ENCODE measurements at places on chromosomes 4 and X. TPM values are rescaled to one million over a fixed set of nuclear protein-coding genes. Genes with fewer than 3 reads are reported as not detected.

GRCh38 chr4:6886886-6887285 is 22.7 kb upstream of the TBC1D14 start:
- DNase-seq: no peak
- H3K27me3 ChIP-seq: no peaks in the 10 kb centered on the region
- H3K4me1 ChIP-seq: peaks cover 30% of the 10 kb centered on the region
- peaks cover 10% of the 10 kb centered on the region for H3K36me3 ChIP-seq
- no peak overlapping the region for H3K27ac ChIP-seq

DNA sequence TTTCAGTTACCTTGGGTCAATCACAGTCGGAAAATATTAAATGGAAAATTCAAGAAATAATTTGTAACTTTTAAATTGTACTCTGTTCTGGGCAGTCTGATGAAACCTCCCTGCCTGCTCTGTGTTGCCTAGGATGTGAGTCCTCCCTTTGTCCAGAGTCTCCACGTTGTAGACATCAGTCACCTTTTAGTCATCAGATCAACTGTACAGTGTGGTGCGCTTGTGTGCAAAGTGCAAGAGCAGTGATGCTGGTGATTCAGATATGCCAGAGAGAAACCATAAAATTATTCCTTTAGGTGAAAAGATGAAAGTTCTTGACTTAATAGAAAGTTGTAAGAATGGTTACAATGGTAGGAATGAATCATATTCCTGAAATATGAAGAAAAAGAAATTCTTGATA is 1.4 kb downstream of the SPATA4 start:
- no peak for DNase-seq
- H3K36me3 ChIP-seq: no peaks in the 10 kb centered on the region
- no peak overlapping the region for H3K4me3 ChIP-seq
- peak overlapping the region; percentile 11 for H3K27ac ChIP-seq
- no peaks in the 10 kb centered on the region for H3K27me3 ChIP-seq

- no peak overlapping the region for H3K4me3 ChIP-seq
- H3K36me3 ChIP-seq: no peaks in the 10 kb centered on the region
- H3K27ac ChIP-seq: no peak overlapping the region
- peaks cover 9% of the 10 kb centered on the region for H3K4me1 ChIP-seq
Measured at GRCh38 chrX:115462406-115462805, 98.6 kb upstream of the PLS3 start.

DNA sequence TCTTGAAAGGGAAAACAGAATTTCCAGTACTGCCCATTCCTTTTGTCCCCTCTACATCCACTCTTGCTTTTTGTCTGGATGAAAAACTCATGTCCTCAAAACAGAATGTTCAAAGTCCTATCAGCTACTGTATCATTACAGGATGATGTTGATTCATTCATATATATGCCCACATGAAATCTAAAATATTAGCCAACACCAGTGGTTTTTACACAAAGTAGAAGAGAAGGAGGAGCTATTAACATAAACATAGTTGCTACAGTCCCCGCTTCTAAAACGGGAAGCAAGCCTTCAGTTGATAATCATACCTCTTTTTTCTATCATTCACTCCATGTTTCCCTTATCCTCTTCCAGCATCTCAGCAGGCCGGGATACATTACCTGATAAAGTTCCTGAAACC is 7.7 kb upstream of the THOC2 start:
- DNase-seq: no peak
- H3K4me3 ChIP-seq: no peak overlapping the region
- H3K27ac ChIP-seq: no peak overlapping the region
- no peaks in the 10 kb centered on the region for H3K36me3 ChIP-seq
- H3K4me1 ChIP-seq: peaks cover 5% of the 10 kb centered on the region
- H3K27me3 ChIP-seq: no peaks in the 10 kb centered on the region

- H3K27ac ChIP-seq: no peak overlapping the region
- no peaks in the 10 kb centered on the region for H3K4me1 ChIP-seq
- no peaks in the 10 kb centered on the region for H3K27me3 ChIP-seq
- H3K4me3 ChIP-seq: no peak overlapping the region
- DNase-seq: no peak
- H3K36me3 ChIP-seq: no peaks in the 10 kb centered on the region
Measured at GRCh38 chrX:38055170-38055847, 49.0 kb downstream of the SYTL5 start.

- peak overlapping the region; percentile 7 for H3K4me3 ChIP-seq
- peaks cover 59% of the 10 kb centered on the region for H3K4me1 ChIP-seq
- peak overlapping the region; percentile 79 for H3K27ac ChIP-seq
- no peaks in the 10 kb centered on the region for H3K36me3 ChIP-seq
- H3K27me3 ChIP-seq: no peaks in the 10 kb centered on the region
Measured at GRCh38 chr4:153497988-153498967, 32.1 kb downstream of the TMEM131L start.

The ASB9 gene
- total RNA-seq: 2.5 TPM

- DNase-seq: no peak
- no peaks in the 10 kb centered on the region for H3K27me3 ChIP-seq
- H3K4me1 ChIP-seq: peaks cover 39% of the 10 kb centered on the region
- H3K36me3 ChIP-seq: peaks cover 18% of the 10 kb centered on the region
Measured at GRCh38 chr4:7857238-7857701, 82.4 kb downstream of the AFAP1 start.

The RUFY3 gene
- 30.5 TPM for total RNA-seq

The GIMD1 gene
- total RNA-seq: not detected

- no peaks in the 10 kb centered on the region for H3K36me3 ChIP-seq
- H3K4me3 ChIP-seq: no peak overlapping the region
- no peaks in the 10 kb centered on the region for H3K27me3 ChIP-seq
- no peak overlapping the region for H3K27ac ChIP-seq
Measured at GRCh38 chrX:23855569-23855968, 52.2 kb downstream of the APOO start.

DNA sequence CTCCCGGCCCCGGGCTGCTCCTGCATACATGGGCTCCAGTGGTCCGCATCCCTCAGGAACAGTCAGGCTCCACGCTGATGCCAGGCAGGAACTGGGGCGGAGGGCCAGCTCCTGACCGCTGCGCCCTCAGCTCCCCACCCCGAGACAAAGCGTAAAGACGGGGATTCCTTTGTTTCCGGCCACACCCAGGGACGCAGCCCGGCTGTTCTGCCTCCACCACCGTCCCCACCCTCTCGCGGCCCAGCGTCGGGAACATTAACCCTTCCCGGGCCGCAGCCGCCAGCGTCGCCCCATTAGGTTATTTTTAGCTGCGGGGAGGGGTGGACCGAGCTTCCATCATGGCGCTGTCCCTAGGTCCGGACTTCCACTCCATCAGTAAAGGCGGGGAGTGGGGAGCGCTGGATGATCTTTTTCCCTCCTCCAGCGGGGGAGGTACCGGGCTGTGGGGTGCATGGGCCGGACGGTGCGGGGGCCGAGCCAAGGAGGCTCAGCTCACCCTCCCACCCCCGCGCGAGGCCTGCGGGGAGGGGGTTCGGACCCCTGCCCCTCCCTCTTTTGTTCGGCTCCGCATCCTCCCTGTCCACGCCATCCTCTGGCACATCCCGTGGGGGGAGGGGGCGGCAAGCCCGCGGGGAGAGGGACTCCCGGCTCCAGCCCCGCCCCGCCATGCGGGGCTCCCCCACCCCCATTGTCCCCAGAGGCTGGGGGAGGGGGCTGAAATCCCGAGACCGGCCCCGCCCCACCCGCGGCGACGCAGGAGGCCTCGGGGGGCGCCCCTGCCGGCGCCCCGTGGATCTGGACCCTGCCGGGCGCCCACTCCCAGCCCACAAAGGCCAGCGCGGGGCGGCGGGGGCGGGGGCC is 5.3 kb downstream of the CRMP1 start:
- DNase-seq: no peak
- no peak overlapping the region for H3K27ac ChIP-seq

The USP26 gene
- not detected for total RNA-seq

- H3K27me3 ChIP-seq: no peaks in the 10 kb centered on the region
- no peaks in the 10 kb centered on the region for H3K4me1 ChIP-seq
Measured at GRCh38 chr4:123346951-123347350, 49.6 kb upstream of the SPRY1 start.

- peak overlapping the region; percentile 8 for H3K27ac ChIP-seq
- peaks cover 26% of the 10 kb centered on the region for H3K4me1 ChIP-seq
- H3K4me3 ChIP-seq: no peak overlapping the region
- H3K36me3 ChIP-seq: no peaks in the 10 kb centered on the region
- no peak for DNase-seq
Measured at GRCh38 chr4:81039351-81039972, 9.0 kb downstream of the BMP3 start.

DNA sequence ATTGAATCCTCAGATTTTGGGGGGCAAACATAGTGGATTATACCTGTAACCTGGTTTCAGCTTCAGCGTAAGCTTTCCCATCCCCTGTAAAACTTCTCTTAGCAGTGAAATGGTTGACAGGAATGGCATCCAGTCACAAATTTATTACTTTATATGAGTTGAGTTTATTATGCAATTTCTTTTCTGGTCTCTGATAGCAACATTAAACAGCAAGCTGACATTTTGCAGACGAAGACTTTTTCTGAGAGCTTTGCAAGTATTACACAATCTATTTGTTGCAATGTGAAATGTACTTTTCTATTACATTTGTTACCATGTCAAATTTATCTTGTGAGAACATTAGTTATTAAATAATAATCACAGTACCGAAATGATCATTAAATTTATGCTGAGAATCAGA is 60.6 kb downstream of the GSPT2 start:
- H3K4me3 ChIP-seq: peak overlapping the region; percentile 56
- H3K27me3 ChIP-seq: no peaks in the 10 kb centered on the region
- no peak overlapping the region for H3K27ac ChIP-seq

DNA sequence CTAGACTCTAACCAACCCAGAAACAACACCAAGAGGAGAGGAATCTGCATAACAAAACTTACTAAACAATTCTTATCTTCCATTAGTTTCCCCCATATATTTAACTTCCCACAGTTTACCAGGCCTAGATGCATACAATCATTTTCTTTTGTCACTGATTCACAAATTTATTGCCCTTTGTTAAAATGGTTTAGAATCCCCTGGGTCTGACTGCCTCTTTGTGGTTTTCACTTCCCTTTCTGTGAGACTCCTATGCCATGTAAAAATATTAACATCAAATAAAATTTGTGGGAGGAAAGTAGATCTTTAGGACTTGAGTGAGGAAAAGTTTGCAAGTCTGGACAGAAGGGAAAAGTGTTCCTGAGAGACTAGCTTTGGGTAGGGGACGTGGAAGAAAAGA is 393.8 kb upstream of the CNKSR2 start:
- no peak for DNase-seq
- no peak overlapping the region for H3K27ac ChIP-seq
- H3K27me3 ChIP-seq: no peaks in the 10 kb centered on the region
- H3K4me1 ChIP-seq: no peaks in the 10 kb centered on the region
- H3K36me3 ChIP-seq: no peaks in the 10 kb centered on the region

DNA sequence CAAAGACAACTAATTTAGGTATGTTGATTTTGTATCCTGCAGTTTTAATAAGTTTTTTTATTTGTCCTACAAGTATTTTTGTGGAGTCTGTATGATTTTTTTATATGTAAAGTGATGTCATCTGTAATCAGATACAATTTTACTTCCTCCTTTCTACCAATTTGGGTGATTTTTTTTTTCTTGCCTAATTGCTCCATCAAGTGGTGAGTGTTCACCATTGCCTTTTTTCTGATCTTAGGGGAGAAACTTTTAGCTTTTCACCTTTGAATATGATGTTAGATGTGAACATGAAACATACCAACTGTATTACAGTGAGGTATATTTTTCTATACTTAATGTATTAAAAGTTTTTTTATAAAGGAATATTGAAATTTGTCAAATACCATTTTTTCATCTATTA is 362.3 kb downstream of the PABPC4L start:
- H3K4me3 ChIP-seq: no peak overlapping the region
- H3K27me3 ChIP-seq: no peaks in the 10 kb centered on the region
- DNase-seq: no peak
- no peak overlapping the region for H3K27ac ChIP-seq
- no peaks in the 10 kb centered on the region for H3K4me1 ChIP-seq

GRCh38 chrX:140572724-140573123 is 67.9 kb upstream of the SOX3 start:
- H3K27ac ChIP-seq: no peak overlapping the region
- H3K4me1 ChIP-seq: no peaks in the 10 kb centered on the region
- H3K36me3 ChIP-seq: no peaks in the 10 kb centered on the region
- H3K27me3 ChIP-seq: no peaks in the 10 kb centered on the region

DNA sequence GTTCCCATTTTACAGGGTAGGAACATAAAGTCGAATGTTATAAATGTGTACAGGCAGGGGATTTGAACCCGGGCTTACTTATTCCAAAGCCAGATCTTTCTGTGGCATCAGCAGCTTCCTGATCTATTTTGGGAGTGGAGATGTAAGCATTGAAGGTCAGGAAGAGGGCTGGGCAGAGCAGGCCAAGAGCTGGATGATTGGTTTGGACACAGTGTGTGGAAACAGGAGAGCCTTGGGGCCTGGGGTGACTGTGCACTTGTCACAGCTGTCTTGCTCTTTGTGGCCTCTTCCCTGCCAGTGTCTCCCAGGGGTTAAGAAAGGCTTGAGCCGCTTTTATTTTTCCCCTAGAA is 127.9 kb upstream of the ENPP6 start:
- peaks cover 35% of the 10 kb centered on the region for H3K4me1 ChIP-seq
- peak overlapping the region; percentile 34 for H3K27ac ChIP-seq
- no peak overlapping the region for H3K4me3 ChIP-seq
- no peaks in the 10 kb centered on the region for H3K27me3 ChIP-seq
- DNase-seq: no peak

The ENPEP gene
- total RNA-seq: 4.5 TPM

- no peak overlapping the region for H3K4me3 ChIP-seq
- DNase-seq: no peak
- H3K4me1 ChIP-seq: no peaks in the 10 kb centered on the region
- no peak overlapping the region for H3K27ac ChIP-seq
- H3K36me3 ChIP-seq: no peaks in the 10 kb centered on the region
- no peaks in the 10 kb centered on the region for H3K27me3 ChIP-seq
Measured at GRCh38 chr4:175639346-175639745, 172.7 kb downstream of the GPM6A start.

DNA sequence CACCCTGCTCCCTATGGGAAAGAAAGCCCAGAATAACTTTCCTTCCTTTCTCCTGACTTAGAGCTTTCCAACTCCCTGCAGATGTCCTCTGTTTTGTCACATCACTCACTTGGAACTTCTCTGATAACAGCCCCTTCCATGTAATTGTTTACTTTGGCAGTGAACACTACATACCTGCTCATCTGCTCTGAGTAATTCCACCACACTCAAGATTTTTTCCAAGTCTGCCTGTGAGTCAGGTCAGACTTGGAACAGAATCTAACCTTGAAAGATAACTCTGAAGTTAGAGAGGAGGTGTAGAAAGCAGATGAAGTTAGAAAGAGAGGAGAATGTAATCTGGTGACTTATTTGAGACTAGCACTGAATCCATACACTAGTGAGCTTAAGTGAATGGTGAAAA is 7.4 kb downstream of the MAGEB10 start:
- no peak overlapping the region for H3K4me3 ChIP-seq
- DNase-seq: no peak

The TEX13D gene
- total RNA-seq: 0.66 TPM

GRCh38 chrX:13029887-13030771 is 14.3 kb downstream of the FAM9C start:
- H3K36me3 ChIP-seq: no peaks in the 10 kb centered on the region
- no peaks in the 10 kb centered on the region for H3K27me3 ChIP-seq
- H3K27ac ChIP-seq: peak overlapping the region; percentile 35
- H3K4me1 ChIP-seq: peaks cover 13% of the 10 kb centered on the region

GRCh38 chr4:41299486-41299885 is 42.8 kb downstream of the UCHL1 start:
- DNase-seq: no peak
- no peaks in the 10 kb centered on the region for H3K4me1 ChIP-seq
- no peaks in the 10 kb centered on the region for H3K36me3 ChIP-seq
- H3K27ac ChIP-seq: no peak overlapping the region
- no peak overlapping the region for H3K4me3 ChIP-seq

The REELD1 gene
- 0.83 TPM for total RNA-seq

- H3K4me3 ChIP-seq: no peak overlapping the region
- H3K27ac ChIP-seq: no peak overlapping the region
- no peaks in the 10 kb centered on the region for H3K4me1 ChIP-seq
- no peaks in the 10 kb centered on the region for H3K36me3 ChIP-seq
- DNase-seq: no peak
Measured at GRCh38 chr4:12421364-12421763, 992.7 kb upstream of the HS3ST1 start.
